ENCODE measurements at places on chromosomes 11 and 22. TPM values are rescaled to one million over a fixed set of nuclear protein-coding genes. Genes with fewer than 3 reads are reported as not detected.

- DNase-seq: no peak
Observed at GRCh38 chr11:2376751-2377451, at the start of gene CD81. Gene CD81 (plus strand): TSS chr11:2377310. CDS start chr11:2377550, 240 bp downstream.

DNA sequence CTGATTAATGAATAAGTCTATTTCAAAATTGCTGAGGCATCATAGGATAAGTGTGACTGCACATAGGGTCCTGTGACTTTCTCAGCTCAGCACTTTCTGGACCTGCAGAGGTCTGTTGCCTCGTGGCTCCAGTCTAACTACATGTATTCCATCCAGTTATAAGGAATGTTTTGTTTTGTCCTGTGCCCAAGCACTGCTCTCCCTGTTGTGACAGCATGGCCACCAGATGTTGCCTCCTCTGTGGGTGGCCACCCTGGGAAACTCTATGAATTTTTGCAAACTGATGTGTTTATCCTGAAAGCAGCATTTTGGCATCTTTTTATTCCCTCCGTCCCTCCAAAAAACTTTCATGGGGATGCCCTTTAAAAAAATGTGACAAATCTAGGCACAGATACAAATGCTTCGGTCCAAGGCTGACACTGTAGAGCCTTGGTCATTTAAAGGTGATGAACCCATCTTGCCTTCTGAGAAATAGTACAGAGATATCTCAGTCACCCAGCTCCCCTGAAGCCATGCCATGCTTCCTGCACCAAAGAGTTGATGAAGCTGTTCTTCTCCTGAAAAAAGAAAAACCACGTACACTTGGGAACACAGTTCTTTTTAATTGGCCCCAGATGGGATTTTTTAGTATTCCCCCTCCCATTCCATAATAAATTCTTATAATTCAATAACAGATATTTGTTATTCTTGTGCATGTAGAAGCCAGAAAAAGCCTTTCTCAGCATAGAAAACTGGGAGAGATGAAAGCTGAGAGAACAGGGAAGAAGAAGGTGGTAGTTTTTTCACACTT is 72.6 kb downstream of the CCDC34 start:
- DNase-seq: no peak

DNA sequence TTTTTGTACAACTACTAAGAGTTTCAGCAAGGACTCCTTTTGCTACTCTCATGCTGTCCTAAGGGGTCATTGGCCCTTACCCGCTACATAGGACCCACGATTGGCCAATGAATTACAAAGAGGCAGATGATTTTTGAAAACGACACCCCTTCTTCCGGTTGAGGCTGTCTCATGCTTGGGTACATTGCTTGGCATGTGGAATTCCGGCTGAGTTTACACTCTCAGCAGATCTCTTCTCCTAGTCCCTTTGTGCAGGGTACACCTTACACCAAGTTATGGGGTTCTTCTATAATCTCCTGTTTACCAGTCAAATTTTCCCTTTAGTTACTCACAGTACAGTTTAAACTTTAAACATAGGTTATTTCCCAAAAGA is 52.1 kb downstream of the SLC17A6 start:
- DNase-seq: no peak

GRCh38 chr11:117986981-117987574 is 884 bp downstream of the IL10RA start:
- DNase-seq: no peak

- no peak for DNase-seq
Observed at GRCh38 chr11:3182462-3182852, 17.3 kb upstream of the OSBPL5 start.

DNA sequence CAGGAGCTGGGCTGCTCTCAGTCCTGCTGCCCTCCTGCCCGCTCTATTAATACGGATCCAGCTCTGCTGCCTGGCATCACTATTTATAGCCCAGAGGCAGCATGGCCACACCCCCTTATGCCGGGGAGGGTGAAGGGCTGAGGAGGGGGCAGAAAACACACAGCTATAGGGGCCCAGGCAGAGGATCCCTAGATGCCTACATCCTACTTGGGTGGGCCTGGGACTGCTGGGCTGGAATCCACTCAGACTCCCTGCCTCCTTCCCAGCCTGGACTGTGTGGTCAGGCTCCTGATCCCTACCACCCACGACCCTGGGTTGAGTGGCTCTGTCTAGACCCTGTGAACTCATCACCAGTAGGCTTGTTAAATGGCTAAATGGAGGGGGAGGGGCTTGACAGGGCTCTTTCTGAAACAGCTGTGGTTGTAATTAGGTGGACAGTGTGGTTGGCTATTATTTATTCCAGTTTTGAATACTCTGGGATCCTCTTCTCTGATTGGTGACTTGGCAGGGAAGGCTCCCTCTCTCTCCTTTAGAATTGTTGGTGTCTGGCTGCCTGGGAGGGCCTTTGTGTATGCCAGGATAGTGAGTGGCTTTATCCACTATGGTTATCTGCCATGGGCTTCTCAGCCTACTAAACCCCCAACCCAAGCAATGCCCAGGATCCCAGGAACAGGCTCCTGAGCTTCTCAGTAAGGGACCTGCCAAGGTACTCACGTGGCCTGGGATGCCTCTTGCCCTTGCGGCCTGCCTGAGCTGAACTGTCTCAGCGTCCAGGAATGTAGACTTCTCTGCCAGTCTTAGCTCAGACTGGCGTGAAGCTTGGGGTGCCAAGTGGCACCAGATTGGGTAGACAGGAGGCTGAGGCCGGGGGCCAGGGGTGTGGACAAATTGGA is 15.2 kb downstream of the PHLDB1 start:
- DNase-seq: no peak

DNA sequence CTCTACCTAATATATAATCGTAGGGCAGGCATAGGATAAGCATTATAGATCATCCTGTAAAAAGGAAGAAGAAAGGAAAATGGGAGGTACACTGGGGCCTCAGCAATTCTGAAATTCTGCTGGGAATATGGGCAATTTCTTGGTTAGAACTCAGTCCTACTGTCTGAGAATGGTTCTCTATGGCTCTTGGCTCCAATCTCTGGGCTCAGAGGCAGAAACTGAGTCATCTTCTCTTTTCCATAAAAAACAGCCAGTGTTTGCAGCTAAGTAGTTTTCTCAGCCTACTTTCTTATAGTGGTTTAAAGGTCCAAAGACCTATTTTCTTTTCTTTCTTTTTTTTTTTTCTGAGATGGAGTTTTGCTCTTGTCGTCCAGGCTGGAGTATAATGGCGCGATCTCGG is 135.8 kb upstream of the ZBED5 start:
- DNase-seq: no peak

DNA sequence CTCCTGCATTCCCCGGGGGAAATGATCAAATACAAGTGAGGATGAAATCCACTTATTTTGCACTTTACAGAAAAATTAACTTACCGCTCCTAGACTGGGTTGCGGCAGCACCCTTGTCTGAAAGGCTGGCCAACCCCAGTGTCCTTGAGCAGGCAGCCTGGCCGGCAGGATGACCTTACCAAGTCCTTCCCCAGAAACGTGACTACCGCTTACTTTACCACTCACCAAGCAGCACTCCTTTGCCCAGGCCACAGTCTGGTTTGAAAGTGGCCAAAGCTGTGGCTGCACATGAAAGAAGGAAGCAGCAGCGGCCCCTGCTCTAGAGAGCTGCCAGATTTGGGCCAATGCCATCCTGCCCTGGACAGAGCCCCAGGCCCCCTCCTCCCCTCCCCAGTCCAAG is 20.3 kb downstream of the MYH9 start:
- DNase-seq: no peak

DNA sequence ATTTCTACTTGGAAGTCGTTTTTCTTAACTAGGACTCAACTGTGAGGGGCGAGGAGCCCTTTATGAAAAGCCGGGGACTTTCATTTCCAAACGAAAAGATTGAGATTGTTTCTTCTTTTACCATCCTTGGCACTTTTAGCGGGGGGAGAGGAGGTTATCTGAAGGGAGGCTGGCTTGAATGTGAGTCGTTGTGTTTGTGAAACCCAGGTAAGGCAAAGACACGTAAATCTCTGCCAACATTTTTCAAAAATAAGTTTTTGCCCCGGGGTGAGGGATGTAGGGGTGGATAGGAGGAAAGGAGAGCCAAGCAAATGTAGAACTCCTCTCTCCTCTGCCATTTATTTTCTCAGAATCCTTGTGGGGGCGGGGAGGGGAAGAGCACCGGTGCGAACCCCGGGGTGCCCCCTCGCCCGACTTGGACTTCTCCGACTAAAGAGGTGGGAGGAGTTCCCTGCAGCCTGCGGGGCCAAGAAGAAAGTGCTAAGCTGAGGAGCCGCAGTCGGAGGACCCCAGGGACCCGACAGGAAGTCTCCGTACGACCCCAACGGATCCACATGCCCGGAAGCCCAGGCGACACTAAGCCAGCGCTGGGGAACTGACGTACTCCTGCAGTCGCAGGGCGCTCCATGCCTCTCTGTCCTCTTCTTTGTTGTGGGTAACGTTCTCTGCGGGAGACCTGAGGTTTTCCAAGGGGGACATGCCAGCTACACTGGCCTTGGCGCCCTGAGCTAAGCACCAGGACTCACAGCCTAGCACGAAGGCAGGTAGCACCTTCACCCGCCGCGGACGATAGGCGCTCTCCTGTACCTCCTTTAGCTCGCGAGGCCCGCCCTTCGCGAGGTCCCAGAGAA is 2.4 kb upstream of the WT1 start:
- no peak for DNase-seq

- no peak for DNase-seq
Observed at GRCh38 chr11:621838-622237, 2.9 kb downstream of the CDHR5 start.

- no peak for DNase-seq
Observed at GRCh38 chr11:110894224-110894623, 182.0 kb upstream of the ARHGAP20 start.

DNA sequence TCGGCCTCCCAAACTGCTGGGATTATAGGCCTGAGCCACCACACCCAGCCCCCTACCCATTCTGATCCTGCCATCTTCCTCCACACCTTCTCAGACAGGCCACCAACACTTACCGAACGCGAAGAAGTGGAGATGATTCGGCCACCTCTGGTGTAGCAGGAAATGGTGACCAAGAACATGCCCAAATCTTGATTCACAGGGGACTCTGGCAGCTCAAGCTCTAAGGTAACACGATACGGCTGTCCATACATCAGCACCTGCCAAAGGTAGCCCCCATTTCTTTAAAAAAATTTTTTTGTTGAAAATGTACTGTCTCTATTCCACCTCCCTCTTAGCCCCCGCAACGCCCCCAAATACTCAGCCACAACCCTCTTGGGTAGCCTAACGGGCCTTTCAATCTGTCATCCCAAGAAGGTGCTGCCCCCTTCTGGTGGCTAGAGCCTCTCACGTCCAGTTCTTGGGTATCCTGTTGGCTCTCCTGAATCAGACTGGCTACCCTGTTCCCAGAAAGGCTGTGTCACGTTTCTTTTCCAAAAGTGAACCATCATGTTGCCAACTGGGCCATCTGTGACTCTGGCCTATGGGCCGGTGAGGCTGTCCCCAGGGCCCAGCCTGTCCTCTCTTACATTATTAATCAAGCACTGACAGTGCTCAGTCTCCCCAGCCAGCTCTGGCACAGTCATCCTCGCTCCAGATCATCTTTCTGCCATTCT is 5.3 kb upstream of the LRRN4CL start:
- peak; percentile 76 for DNase-seq

DNA sequence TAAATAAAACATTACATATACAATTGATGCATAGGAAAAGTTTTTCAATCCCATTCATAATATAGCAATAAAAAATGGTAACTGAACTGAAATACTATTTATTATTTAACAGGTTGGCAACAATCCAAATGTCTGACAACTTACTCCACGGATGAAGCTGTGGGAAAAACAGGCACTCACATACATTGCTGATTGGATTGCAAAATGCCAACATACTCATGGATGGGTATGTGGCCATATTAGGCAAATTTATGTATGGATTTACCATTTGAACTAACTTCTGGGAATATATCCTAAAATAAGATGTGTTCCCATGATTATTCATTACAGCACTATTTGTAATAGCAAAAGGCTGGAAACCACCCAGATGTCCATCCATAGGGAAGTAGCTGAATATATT is 3.2 kb upstream of the BIRC2 start:
- DNase-seq: no peak

GRCh38 chr22:36858156-36858555 is 2.6 kb upstream of the NCF4 start:
- DNase-seq: no peak

GRCh38 chr22:31177420-31178162 is 17.6 kb downstream of the RNF185 start:
- peak; percentile 87 for DNase-seq

- no peak for DNase-seq
Observed at GRCh38 chr22:35981900-35982299, 46.7 kb downstream of the RBFOX2 start.

GRCh38 chr11:62497132-62497801 is 49.3 kb downstream of the AHNAK start:
- DNase-seq: no peak

DNA sequence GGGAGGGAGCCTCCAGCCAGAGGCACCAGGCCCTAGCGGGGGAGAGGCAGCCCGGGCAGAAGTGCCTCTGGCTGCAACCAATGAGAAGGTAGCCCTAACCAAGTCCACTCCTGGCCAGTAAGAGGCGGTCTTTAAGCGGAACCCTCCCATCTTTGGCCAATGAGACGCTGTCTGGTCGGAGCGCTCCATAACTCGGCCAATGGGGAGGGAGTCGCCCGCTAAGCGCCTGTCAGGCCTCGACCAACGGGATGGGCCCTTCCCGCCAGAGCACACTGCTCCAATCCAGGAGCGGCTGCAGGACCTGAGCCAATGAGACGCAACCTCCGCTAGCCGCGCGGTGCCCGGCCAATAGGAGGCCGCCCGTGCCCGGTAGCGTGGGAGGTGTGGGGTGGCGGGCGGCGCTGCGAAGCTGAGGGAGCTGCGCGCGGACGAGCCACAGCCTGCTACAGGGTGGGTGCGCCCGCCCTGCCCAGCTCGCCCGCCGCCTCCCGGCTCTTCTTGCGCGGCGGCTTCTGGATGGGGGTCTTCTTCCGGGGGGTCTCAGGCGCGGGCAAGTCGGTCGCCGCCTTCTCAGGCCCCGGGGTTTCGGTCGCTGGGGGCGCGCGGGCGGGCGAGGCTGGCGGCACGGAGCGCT is 12.6 kb downstream of the SCARF2 start:
- DNase-seq: peak; percentile 66

DNA sequence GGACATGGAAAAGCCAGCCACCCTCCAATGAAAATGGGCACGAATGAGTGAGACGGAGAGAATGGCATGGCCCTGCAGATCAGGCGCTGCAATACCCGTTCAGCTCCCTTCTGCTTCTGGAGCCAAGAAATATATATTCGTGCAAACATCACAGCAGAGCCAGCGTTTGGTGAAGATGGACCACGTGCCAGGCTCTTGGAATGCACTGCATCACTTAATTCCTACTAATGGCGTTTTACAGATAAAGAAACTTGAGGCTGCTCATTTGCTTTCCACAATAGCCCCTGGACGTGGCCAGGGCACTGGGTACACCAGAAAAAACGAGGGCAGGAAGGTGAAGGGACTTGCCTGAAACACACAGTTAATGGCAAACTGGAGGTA is 1.6 kb upstream of the FXYD2 start:
- DNase-seq: no peak

GRCh38 chr22:48277868-48278581 is 1515.6 kb downstream of the TBC1D22A start:
- DNase-seq: no peak

The SCUBE2 gene
- polyA plus RNA-seq: 27.6 TPM

The BAIAP2L2 gene
- polyA plus RNA-seq: 1.1 TPM

The ASPHD2 gene
- polyA plus RNA-seq: 1.1 TPM

The CCDC157 gene
- 1.0 TPM for polyA plus RNA-seq

The CSNK2A3 gene
- 0.83 TPM for polyA plus RNA-seq

The MFRP gene
- polyA plus RNA-seq: not detected

The KRTAP5-11 gene
- polyA plus RNA-seq: not detected

The CRYBA4 gene
- not detected for polyA plus RNA-seq
